ENCODE measurements at places on chromosomes 6 and 20. TPM values are rescaled to one million over a fixed set of nuclear protein-coding genes. Genes with fewer than 3 reads are reported as not detected.

The PAK5 gene
- 0.25 TPM for total RNA-seq

DNA sequence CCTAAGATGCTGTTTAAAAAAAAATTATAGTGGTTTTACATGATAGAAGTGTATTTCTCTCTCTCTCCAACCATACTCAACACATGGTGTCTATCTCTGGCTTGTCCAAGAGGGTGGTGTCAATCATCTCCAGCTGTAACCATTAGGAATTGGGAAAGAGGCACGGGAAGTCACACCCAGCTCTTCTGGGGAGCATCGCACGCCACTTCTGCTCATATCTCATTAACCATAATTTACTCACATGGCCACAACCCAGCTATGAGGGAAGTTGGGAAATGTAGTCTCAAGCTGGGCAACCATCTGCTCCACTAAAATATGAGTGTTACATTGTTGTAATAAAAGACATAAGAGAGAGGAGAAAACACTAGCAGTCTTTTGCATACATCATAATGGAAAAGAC is 30.4 kb upstream of the TSHZ2 start:
- DNase-seq = no peak

The ENPP5 gene
- total RNA-seq = 2.5 TPM

DNA sequence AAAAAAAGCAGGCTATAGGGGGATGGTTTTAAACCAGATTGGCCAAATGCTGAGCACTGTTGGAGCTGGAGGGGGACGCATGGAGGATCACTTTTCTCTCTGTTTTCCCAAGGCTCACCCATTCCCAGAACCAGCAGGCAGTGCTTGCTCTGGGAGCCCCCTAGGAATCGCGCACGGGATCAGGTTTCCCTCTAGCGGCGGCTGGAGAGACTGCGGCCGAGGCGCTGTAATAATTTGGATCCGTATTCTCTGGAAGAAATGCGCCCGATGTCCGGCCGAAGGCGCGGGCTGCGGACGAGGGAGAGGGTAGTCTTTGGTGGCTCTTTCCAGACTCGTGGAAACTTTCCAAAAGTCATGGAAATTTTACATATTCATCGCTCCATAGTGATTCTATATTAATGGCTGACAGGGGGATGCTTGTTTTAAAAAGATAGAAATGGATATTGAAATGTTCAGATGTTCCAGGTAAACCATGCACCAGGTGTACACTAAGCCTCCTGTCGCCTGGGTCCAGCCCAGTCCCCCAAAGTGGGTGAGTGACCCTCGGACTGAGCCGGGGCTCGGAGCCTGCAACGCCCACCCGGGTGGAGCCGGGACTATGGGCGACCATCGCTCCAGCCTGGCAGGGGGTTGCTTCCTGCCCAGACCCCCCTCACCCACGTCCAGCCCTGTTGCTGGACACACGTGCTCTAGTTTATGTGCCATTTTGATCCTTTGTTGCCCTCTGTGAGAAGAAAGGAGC is 78.7 kb upstream of the PHACTR3 start:
- DNase-seq = no peak

DNA sequence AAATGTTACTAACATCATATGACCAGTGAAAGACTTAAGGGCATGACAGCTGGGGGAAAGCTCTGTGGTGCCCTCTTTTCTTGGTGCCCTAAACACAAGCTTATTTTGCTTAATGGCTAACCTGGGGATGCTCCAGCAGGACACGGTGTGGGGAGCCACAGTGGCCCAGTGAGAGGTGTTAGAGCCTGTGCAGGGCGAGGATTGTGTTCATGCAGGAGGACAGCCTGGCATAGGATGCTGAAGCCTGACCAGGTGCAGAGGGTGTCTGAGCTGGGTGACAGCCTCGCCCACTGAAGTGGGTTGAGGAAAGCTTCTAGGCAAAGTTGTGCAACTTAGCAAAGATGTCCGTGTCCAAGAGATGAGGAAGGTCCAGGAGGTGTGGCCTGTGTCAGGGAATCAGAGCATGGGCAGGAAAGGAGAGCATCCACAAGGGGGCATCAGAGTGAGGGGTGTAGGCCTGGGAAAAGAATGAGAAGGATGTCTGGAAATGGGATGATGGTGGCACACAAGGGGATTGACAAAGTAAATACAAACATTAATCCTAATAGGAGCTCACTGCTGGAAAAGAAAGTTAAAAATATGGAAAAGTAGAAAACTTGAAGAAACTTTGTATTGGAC is 33.9 kb downstream of the SLC17A4 start:
- no peak for DNase-seq

- DNase-seq = no peak
These were observed 54.2 kb downstream of the LHFPL5 start for GRCh38 chr6:35859367-35859766.

DNA sequence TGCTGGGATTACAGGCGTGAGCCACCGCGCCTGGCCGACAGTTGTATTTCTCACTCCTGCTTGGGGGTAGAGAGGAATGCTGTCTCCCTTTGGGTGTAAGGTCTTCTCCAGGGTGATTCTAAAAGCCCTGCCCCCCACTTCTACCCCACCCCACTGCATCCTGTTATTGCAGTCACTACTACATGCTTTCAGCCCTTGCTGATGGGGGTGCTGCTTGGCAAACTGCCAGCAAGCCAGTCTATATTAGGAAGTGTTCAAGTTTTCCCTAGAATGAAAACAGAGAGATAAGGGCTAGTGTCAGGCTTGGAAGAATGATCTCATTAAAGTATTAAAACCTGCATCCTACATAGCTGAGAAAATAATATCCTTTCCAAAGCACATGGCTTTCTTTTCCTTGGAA is 31.3 kb downstream of the TTI1 start:
- DNase-seq = no peak

The BCKDHB gene
- 16.2 TPM for total RNA-seq

The CALHM4 gene
- not detected for total RNA-seq

The CUL7 gene
- total RNA-seq = 13.0 TPM

GRCh38 chr20:57043091-57043490 is 223.3 kb downstream of the BMP7 start:
- no peak for DNase-seq

- DNase-seq = no peak
These were observed 180.1 kb upstream of the RNF24 start for GRCh38 chr20:4195499-4195898.

DNA sequence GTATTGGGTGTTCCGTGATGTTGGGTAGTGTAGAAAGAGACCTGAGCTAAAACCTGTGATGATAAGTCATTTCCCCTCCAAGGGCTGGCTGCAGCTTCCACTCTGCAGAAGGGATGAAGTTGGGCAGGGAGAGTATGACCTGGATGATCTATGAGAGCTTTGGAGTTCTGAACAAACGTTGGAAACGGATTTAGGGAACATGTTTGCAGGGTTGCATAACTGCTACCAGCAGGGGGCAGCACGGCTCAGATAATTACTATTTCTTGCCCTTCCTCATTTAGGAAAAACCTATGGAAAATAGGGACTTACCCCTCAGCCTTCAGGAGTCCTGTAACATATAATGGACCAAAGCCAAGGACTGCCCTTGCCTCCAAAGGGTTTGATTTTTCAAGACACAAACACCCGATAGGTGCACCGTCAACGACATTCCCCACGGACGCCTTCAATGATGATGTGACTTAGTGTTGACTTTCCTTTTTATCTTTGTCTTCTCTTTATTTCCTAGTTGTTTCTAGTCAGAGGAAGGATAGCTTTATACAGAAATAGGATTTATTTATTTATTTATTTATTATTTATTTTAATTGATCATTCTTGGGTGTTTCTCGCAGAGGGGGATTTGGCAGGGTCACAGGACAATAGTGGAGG is 164.9 kb upstream of the SASH1 start:
- no peak for DNase-seq

DNA sequence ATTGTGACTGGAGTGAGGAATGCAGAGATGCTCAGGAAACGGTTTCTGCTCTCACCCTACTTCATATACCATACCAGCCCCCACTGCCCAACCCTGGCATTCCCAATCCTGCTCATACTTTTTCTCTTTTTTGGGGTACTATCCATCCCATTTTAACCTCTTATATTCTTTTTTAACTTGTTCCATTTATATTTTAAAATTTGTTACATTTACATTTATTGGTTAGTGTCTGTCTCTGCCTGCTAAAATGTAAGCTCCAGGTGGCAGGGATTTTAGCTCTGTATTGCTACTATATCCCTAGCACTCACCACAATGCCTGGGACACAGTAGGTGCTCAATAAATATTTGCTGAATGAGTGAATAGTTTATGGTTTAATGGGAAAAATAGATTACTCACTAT is 8.1 kb downstream of the FERMT1 start:
- no peak for DNase-seq

The HLA-DMA gene
- total RNA-seq = 27.7 TPM

DNA sequence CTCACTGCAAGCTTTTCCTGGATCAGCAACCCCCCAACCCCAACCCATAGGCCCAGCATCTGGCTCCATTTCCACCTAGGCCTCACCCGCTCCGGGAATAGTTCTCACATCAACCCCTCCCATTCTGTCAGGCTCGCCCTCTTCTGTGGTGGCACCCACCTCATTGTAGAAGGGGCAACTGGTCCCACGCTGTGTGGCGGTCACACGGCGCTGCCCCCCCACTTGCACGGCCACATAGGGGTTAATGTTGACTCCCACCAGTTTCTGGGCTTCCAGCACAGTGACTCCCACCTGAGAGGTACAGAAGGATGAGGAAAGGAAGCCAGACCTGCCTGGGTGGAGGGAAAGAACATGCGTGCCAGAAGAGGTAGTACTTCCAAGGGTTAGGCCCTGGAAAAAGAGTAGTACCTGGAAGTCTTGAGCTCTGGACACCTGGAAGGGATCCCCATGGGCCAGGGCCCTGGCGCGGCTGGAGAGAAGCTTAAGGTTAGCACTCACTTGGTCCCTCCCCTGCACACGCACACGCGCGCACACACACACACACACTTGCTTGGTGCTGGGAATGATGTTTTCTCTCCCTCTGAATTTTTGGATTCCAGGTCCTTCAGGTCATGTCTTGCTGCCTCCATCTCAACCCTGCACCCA is 12.7 kb upstream of the SPAG4 start:
- no peak for DNase-seq

DNA sequence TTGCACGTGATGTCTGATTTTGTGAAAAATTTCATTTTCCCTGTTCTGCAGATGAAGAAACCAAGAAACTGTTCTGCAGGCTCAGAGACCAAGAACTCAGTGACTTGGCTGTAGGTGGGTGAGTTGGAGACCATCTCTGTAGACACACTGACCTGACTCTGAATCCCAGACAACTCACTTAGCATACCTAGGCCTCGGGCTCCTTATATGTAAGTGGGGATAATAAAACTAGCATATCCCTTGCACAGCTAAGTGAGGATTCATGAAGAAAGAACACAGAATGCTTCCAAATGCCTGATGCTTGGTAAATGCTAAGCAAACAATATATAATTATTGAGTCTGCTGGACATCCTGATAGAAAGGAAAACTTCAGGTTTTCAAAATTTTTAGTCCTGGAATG is 70.8 kb downstream of the B3GAT2 start:
- DNase-seq = no peak

The DBNDD2 gene
- 57.0 TPM for total RNA-seq

DNA sequence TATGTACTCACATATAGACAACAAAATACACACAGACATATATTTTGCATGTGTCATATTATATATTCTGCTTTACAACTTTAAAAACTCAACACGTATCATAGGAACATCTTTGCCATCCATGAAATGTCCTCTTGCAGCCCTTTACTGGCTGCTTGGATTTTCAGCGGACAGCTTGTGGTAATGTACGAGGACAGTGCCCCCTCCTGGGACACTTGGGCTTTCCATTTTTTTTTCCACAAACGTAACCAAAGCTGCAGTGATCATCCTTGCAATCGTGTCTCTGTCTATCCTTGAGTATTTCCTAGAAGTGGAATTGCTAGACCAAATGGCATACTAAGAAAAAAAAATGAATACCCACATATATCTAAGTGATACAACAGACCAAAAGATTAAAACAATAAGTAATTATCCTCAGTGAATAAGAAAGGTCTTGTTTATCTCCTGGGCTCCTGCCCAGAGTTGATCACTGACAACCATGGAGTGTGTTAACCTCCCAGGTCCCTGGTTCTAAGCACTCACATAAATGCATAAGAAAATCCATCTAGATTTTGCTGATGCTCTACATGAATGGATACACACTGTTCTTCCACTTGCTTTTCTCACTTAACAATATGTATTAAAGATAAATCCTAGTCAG is 18.1 kb downstream of the BPI start:
- DNase-seq = no peak

DNA sequence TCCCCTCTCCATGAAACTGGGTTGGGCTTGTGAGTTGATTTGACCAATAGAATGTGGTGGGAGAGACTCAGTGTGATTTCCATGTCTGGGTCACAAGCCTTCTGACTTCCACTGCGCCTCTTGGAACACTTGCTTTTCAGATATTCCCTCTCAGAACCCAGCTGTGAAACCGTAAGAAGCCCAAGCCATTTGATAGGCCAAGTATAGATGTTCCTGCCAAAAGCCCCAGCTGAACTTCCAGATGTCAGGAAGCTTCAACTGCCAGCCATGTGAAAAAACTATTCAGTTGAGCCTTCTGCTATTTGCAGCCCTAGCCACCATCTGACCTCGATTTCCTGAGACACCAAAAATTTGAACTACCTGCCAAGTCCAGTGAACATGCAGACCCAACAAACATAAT is 387.8 kb upstream of the GJE1 start:
- no peak for DNase-seq

DNA sequence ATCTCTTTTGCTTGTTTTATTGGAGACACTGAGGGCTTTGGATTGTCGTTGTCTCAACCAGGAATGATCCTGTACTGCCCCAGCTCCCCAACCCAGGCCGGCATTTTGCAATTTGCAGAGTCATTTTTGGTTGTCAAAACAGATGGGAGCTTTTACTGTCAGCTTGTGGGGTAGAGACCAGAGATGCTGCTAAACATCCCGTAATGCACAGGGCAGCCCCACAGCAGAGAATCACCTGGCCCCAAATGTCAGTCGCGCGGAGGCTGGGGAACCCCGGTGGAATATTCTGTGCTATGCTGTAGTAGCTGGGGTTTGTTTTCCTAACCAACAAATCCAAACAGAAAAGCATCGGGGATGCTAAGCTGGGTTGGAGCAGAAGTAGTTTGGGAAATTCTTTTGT is 99.7 kb downstream of the TSHZ2 start:
- no peak for DNase-seq

GRCh38 chr20:53865901-53866793 is 204.2 kb downstream of the BCAS1 start:
- DNase-seq = no peak

- DNase-seq = no peak
These were observed 216.3 kb upstream of the MAN1A1 start for GRCh38 chr6:119565893-119566292.

DNA sequence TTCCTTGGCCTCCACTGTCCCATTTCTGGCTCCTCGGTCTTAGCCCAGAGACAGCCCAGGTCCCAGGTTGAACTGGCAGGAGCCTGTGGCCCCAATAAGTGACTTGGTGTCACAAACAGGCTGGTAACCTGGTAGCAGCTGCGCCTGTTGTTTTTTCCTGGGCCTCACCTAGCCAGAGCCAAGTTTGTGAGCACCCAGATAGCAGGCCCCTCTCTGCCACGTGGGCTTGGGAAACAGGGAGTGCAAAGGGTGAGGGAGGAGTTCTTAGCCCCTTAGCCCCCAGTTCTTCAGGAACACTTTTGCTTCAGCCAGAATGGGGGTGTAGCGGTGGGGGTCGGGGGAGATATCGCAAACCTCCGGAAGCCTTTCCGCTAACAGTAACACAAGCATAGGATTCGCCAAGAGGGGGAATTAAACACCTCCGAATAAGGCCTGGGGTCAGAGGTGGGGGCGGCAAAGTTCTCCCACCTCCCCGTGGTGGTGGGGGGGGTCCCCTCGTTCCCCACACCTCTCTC is 760 bp downstream of the C6orf132 start:
- DNase-seq = no peak

Data from vagina (tissue), 2 donors.